GM23338 (cell line): ENCODE measurements at places on chromosomes 6 and 20. TPM values are rescaled to one million over a fixed set of nuclear protein-coding genes. Genes with fewer than 3 reads are reported as not detected.

- DNase-seq: no peak
Observed at GRCh38 chr6:122028933-122029522, 370.4 kb upstream of the HSF2 start.

GRCh38 chr20:41167481-41168253 lies 30.3 kb downstream of the PLCG1 start:
- no peak for DNase-seq

Gene MKKS
- polyA plus RNA-seq: 13.4 and 13.5 TPM in 2 replicates

- no peak for DNase-seq
Observed at GRCh38 chr20:764255-764654, 4.0 kb downstream of the SLC52A3 start.

Gene LMBRD1
- polyA plus RNA-seq: 18.7 and 21.0 TPM in 2 replicates
